ENCODE measurements at places on chromosomes 12 and 14. TPM values are rescaled to one million over a fixed set of nuclear protein-coding genes. Genes with fewer than 3 reads are reported as not detected.

Gene TMEM229B
- 0.83 TPM for polyA plus RNA-seq

Gene KRT6A
- not detected for polyA plus RNA-seq

Gene KRT3
- polyA plus RNA-seq = not detected

Gene CD163L1
- 8.3 TPM for polyA plus RNA-seq

Gene TAS2R9
- polyA plus RNA-seq = not detected

Gene CCDC91
- polyA plus RNA-seq = 27.8 TPM

Gene L2HGDH
- polyA plus RNA-seq = 5.9 TPM

Gene PTHLH
- 4.3 TPM for polyA plus RNA-seq

Gene NTN4
- 23.0 TPM for polyA plus RNA-seq

Gene AHNAK2
- 1.4 TPM for polyA plus RNA-seq

Gene B3GNT4
- 1.3 TPM for polyA plus RNA-seq

Gene TAS2R7
- not detected for polyA plus RNA-seq

Gene MDM1
- 44.8 TPM for polyA plus RNA-seq

Gene GNG2
- 101 TPM for polyA plus RNA-seq

Gene ASPG
- 11.2 TPM for polyA plus RNA-seq

Gene PIK3C2G
- 16.4 TPM for polyA plus RNA-seq

Gene PIGH
- polyA plus RNA-seq = 23.8 TPM

Gene FGF6
- not detected for polyA plus RNA-seq

Gene LAG3
- polyA plus RNA-seq = 1.7 TPM

Gene KCNC2
- polyA plus RNA-seq = not detected

Gene CLEC4D
- polyA plus RNA-seq = 0.26 TPM

Gene TCL1B
- polyA plus RNA-seq = not detected

Gene ANO4
- polyA plus RNA-seq = 4.7 TPM

Gene FAR2
- 7.5 TPM for polyA plus RNA-seq

Gene ABCD2
- polyA plus RNA-seq = 0.13 TPM

Gene FBXO33
- polyA plus RNA-seq = 9.1 TPM

Gene TGFB3
- 202 TPM for polyA plus RNA-seq

Gene ART4
- 0.18 TPM for polyA plus RNA-seq

Gene SLC25A47
- not detected for polyA plus RNA-seq

Gene DIO2
- polyA plus RNA-seq = 1.5 TPM

Gene WNT1
- not detected for polyA plus RNA-seq

Gene MAP1LC3B2
- 10.5 TPM for polyA plus RNA-seq

Gene PMCH
- polyA plus RNA-seq = 0.31 TPM

Gene ALDH2
- polyA plus RNA-seq = 98.9 TPM

Gene FAM222A
- 2.3 TPM for polyA plus RNA-seq

Gene A2M
- polyA plus RNA-seq = 814 TPM

Gene MYO1H
- polyA plus RNA-seq = 0.93 TPM

Gene GZMB
- 2.1 TPM for polyA plus RNA-seq

Gene SUSD6
- 33.9 TPM for polyA plus RNA-seq

Data from left lung (tissue), 14 donors.